ENCODE measurements at places on chromosomes 7 and 10. TPM values are rescaled to one million over a fixed set of nuclear protein-coding genes. Genes with fewer than 3 reads are reported as not detected.

GRCh38 chr10:11086177-11086840 is 68.6 kb downstream of the CELF2 start:
- no peak for DNase-seq

- no peak for DNase-seq
These were observed 104.5 kb downstream of the PIP4K2A start for GRCh38 chr10:22609719-22610465.

- DNase-seq: no peak
These were observed 209.1 kb downstream of the BICC1 start for GRCh38 chr10:58721601-58722281.

ARID5B gene
- total RNA-seq: 67.4 TPM
